LNCaP clone FGC (cell line): ENCODE measurements at places on chromosomes 5 and 9.
A peak's percentile ranks its signal among the peaks of the same experiment; 100 is the strongest.

DNA sequence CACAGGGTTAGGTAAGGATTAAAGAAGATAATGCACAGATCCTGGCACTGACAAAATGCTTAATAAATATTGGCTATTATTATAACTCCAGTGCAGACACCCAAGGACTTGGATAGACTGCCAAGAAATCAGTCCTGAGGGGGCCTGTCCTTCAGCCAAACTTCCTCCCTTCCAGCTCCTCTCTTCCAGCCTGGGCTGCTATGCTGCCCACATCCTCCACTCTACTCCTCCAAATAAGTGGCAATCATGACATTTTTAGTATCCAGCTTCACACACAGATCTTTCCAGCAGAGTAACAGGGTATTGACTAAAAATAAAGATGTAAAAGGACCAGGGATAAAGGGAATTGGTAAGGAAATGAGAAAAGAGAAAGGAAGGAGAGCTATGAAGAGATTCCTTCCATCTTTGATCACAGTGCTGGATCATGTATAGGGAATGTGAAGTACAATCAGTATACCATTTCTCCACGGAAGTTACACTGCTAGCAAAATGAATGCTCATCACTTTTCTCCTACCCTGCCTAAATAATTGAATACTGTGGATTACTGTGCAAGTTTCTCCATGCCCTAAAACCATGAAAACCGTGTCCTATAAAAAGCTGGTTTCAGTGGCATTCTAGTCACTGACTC, 136.0 kb upstream of the OSMR start:
- DNase-seq: no peak

DNA sequence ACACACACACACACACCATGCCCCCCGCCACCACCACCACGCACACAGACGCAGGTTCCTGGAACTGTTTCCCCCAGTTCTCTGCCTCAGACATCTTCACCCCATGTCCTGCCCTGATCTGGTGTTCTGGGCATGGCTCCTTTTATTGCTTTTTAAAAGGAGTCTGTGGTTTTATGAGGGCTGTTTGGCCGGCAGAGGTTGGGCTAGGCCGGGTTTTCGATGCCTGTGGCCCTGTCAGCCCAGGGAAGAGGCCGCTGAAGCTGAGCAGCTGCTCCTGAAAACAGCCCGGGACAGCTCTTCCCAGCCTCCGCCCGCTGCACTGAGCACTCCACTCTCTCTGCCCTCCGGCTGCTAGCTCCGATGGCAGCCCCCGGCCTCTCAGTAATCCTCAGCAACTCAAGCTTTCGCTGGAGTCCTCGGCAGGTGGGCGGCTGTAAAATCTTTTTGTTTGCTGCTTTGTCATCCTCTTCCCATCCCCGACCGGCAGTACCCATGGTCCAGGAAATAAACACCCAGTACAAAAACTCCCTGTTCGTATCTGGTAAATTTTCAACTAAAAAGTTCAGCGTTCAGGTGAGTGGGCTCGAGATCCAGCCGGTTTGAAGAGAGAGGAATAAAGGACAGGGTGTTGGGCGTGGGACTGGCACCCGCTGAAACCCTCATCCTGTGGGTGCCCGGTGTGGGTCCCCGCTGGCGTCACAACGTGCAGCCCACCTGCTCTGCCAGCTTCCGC, 103.0 kb upstream of the ERCC6L2 start:
- peak; percentile 54 for DNase-seq

DNA sequence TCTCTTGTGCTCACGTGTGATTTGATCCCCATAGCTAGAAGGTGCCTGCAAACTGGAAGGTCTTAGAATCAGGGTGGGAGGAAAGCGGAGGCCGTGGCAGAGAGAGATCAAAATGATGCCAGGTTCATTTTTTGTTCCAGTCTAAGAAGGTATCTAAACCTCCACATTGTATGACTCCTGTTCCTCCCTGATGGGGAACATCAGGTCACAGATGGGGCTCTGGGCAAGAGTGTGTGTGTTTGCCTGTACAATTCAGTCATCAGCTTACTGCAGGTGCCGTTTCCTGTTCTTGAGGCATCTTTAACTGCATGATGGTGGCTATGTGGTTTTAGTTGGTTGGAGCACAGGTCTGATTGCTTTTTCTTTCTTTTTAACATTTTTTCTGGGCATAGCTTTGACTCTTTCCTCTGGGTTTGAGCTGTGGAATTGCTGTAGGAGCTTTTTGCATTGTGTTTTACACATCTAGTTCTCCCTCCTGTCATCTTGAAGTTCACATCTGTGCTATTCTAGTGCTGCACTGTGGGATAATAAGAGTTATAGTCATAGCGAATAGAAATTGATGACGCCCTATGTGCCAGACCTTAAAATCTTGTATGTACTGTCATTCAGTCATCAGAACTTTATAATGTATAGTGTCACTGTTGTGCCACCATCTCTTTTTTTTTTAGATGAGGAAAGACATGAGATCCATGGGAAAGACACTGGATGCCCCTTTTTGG, 30.8 kb downstream of the ARHGAP26 start:
- no peak for DNase-seq

- DNase-seq: no peak
These were observed 19.6 kb downstream of the FBXO38 start for GRCh38 chr5:148403344-148403743.

DNA sequence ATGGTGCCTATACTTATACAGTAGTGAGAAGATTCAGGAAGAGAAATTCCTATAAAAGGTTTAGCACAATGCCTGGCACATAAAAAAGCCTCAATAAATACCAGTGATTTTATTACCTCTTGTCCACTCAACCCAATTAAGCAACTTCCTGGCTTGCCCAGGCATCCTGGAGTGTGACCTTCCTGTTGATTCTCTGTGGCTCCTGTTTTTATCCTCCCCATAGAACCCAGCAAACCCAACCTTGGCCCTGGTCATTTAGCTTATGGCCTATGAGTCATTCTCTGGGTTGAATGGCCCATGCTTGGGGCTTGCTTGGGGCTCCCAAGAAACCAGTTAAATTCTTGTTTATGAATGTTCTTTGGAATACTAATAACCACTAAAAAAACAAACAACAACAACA, 21.4 kb upstream of the SPARC start:
- no peak for DNase-seq

DNA sequence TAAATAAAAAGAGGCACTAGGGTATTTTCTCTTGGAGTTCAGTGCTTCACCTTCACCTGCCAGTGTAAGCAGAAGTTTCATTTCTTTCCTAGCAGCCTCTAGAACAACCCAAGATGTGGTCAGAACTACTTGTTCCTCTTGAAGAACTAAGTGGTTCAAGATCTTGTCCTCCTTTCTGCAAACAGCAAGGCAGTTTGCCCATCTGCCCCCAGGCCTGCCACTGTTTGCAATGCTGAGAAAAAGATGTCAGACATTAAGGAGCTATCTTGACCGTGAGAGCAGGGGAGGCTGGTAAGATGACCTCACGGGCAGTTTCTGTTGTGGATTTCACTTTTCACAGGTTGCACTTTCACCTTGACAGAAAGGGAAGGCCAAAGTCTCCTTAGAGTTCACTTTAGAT, 52.0 kb upstream of the KLF4 start:
- no peak for DNase-seq

DNA sequence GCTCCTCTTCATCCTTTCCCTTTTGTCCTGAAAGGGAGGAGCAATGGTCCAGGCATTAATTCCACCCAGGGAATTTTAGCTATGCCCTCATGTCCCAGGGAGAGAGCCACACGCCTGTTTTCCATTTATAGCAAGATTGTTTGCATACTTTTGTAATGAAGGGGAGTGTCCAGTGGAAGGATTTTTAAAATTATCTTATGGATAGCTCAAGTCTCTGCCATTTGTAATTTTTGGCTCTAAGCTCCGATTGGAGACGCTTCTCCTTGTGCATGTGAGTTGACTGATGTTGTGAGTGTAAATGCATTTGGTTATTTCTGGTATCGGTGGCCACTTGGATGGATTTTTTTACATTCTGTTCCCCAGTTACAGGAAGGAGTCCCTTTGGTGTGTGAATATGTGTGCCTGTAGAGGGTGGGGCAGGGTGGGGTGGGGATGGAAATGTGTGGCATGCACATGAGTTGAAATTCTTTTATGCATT, 7.2 kb upstream of the RPL26L1 start:
- DNase-seq: no peak

DNA sequence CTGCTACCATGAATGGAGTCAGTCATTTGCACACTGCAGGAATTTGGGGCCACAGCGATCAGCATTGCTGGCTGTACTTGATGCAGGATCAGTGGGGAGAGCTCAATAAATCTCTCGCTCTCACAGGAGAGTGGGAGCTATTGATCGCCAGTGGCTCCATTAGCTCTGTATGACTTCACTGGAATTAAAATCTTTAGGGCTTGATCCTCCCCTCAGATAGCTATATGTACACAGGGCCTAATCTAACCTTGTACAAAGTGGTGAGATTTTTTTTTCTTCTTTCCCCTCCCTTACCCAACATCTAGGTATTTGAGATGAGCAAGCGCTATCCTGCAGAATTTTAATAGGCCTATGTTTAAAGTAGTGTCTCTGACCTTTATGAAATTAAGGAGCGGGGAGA, 84.9 kb downstream of the IZUMO3 start:
- DNase-seq: no peak

- DNase-seq: no peak
These were observed 84.4 kb downstream of the COL23A1 start for GRCh38 chr5:178505639-178506407.

DNA sequence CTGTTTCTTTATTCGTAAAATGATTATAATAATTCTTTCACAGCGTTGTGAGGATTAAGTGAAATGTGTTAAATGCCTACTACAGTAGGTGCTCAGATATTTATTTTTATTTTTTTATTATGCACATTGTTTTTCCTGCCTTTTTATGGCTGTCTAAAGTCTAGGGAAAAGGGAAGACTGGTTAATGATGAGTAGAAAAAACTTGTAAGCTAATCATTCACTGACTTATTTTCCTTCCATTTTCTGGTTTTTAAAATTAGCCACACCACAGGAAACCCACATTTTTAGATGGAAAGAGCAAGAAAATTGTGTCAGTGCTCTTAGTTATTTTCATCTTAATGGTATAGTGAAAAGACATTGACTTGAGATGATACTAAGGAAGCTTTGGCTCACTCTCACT, 3.9 kb upstream of the PCYOX1L start:
- no peak for DNase-seq

GRCh38 chr5:129938077-129938476, 33.8 kb downstream of the CHSY3 start:
- no peak for DNase-seq

- no peak for DNase-seq
These were observed 16.1 kb downstream of the OLFML2A start for GRCh38 chr9:124793015-124793541.

GRCh38 chr9:88947581-88948573, 43.4 kb upstream of the S1PR3 start:
- DNase-seq: no peak

DNA sequence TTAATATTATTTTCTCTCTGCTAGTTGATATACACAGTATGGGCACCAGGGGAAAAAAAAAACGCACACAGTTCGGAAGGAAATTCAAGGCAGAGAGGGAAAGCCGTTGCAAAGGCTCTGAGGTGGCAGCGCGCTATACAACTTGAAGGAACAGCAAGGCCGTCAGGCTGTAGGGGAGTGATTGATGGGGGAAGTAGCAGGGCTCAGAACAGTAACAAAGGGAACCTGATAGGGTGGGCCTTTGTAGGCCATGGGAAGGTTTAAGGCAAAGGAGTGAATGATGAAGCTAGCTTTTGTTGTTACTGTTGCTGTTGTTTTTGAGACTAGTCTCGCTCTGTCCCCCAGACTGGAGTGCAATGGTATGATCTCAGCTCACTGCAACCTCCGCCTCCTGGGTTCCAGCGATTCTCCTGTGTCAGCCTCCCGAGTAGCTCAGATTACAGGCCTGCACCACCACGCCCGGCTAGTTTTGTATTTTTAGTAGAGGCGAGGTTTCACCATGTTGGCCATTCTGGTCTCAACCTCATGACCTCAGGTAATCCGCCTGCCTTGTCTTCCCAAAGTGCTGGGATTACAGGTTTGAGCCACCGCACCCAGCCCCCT, 27.0 kb downstream of the AQP7 start:
- DNase-seq: no peak

GRCh38 chr5:147508711-147509040, 1.2 kb downstream of the DPYSL3 start:
- no peak for DNase-seq

GRCh38 chr5:10527281-10527950, 36.5 kb upstream of the ANKRD33B start:
- no peak for DNase-seq

DNA sequence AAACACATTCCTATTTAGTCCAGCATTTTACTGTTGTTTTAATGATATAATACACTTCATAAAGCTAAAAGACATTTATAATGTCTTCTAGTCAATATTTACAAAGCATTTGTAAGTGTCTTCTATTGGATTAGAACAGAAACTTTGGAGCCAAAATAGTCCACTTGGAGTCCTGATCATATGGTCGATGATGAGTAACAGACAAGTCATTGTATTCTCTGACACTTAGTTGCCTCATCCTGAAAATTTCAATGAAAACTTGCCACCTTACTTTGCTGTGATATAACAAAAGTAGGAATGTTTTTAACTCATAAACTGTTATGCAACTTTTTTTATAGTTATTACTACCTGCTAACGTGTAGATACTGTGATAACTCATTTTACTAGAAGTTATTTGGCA, 132.5 kb downstream of the GABRB2 start:
- peak; percentile 13 for DNase-seq
